ENCODE measurements at places on chromosomes 5 and 9. TPM values are rescaled to one million over a fixed set of nuclear protein-coding genes. Genes with fewer than 3 reads are reported as not detected.

- no peak for DNase-seq
- H3K4me3 ChIP-seq: no peak overlapping the region
- no peaks in the 10 kb centered on the region for H3K4me1 ChIP-seq
- H3K27me3 ChIP-seq: peaks cover 20% of the 10 kb centered on the region
- no peaks in the 10 kb centered on the region for H3K36me3 ChIP-seq
Measured at GRCh38 chr9:76921165-76921564, 15.3 kb upstream of the PRUNE2 start.

GRCh38 chr9:120579139-120580050 is 572 bp downstream of the CDK5RAP2 start:
- peaks cover 4% of the 10 kb centered on the region for H3K36me3 ChIP-seq
- peak overlapping the region; percentile 92 for H3K27ac ChIP-seq
- peak; percentile 27 for DNase-seq
- H3K27me3 ChIP-seq: no peaks in the 10 kb centered on the region
- H3K4me3 ChIP-seq: peak overlapping the region; percentile 91
- H3K4me1 ChIP-seq: no peaks in the 10 kb centered on the region

DNA sequence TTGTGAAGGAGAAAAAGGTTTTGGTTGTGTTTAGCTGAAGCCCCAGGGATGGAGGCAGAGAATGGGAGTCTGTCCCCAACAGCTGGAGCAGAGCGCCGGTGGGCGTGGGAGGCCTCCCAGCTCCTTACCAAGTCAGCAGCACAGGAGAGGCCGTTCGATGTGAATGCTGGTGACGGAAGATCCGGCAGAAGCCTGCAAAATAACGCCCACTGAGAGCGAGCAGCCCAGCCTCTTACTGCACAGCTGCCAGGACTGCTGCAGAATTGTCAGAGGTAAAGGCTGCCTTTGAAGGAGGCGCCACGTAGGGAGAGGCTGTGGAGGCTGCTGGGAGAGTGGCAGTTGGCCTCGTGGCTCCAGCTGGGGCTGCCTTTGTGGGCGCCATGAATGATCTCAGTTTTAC is 26.2 kb downstream of the ANGPTL2 start:
- no peaks in the 10 kb centered on the region for H3K4me1 ChIP-seq
- H3K36me3 ChIP-seq: no peaks in the 10 kb centered on the region
- H3K27me3 ChIP-seq: no peaks in the 10 kb centered on the region
- no peak for DNase-seq

- peaks cover 14% of the 10 kb centered on the region for H3K4me1 ChIP-seq
- H3K36me3 ChIP-seq: no peaks in the 10 kb centered on the region
- DNase-seq: no peak
- H3K27ac ChIP-seq: no peak overlapping the region
- H3K27me3 ChIP-seq: no peaks in the 10 kb centered on the region
- no peak overlapping the region for H3K4me3 ChIP-seq
Measured at GRCh38 chr5:172528440-172528839, 74.1 kb upstream of the SH3PXD2B start.

DNA sequence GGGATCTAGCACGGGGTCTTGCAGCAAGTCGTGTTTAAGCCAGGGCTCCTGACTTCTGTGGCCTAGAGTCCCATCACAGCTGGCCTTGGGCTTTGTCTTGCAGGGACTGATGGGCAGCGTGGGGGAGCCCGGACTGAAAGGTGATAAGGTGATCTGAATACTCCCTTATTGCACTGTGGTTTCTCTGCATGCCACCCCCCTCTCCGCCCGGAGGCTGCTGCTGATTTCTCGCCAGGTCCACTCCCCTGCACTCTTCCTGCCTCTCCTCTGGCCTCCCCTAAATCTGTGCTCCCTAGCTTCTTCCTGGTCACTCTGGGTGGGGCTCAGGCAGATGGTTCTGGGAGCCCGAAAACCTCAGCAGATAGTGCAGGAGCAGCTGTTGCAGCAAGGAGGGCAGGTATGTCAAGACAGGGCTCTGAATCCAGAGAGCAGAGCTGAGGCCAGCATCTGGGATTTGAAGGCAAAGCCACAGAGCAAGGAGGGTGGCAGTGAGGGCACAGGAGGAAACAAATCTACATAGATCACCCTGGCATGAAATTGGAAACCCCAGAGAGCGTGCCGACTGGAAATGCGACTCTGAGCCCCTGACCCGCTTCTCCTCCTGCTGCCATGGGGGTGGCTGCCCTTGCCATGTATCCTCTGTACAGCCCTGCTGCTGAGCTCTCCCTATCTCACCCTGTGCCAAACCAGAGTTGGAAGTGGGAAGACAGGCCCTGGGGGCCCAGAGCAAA is 76.5 kb downstream of the COL27A1 start:
- no peaks in the 10 kb centered on the region for H3K36me3 ChIP-seq
- H3K4me1 ChIP-seq: no peaks in the 10 kb centered on the region
- no peaks in the 10 kb centered on the region for H3K27me3 ChIP-seq
- no peak overlapping the region for H3K27ac ChIP-seq
- no peak for DNase-seq

- no peak overlapping the region for H3K4me3 ChIP-seq
- peaks cover 7% of the 10 kb centered on the region for H3K36me3 ChIP-seq
- no peaks in the 10 kb centered on the region for H3K27me3 ChIP-seq
- peaks cover 10% of the 10 kb centered on the region for H3K4me1 ChIP-seq
Measured at GRCh38 chr5:54227109-54227508, 83.3 kb downstream of the ARL15 start.

- H3K27me3 ChIP-seq: no peaks in the 10 kb centered on the region
- DNase-seq: no peak
- H3K4me1 ChIP-seq: no peaks in the 10 kb centered on the region
Measured at GRCh38 chr9:84919440-84919839, 249.9 kb downstream of the NTRK2 start.

GRCh38 chr9:91411096-91411771 is 12.4 kb downstream of the NFIL3 start:
- no peaks in the 10 kb centered on the region for H3K27me3 ChIP-seq
- DNase-seq: peak; percentile 55
- peaks cover 43% of the 10 kb centered on the region for H3K4me1 ChIP-seq
- H3K4me3 ChIP-seq: no peak overlapping the region
- H3K27ac ChIP-seq: peak overlapping the region; percentile 79

- no peak overlapping the region for H3K27ac ChIP-seq
- DNase-seq: no peak
- no peaks in the 10 kb centered on the region for H3K36me3 ChIP-seq
- no peaks in the 10 kb centered on the region for H3K4me1 ChIP-seq
- peaks cover 25% of the 10 kb centered on the region for H3K27me3 ChIP-seq
Measured at GRCh38 chr9:133634081-133634691, 2.0 kb upstream of the DBH start.

DNA sequence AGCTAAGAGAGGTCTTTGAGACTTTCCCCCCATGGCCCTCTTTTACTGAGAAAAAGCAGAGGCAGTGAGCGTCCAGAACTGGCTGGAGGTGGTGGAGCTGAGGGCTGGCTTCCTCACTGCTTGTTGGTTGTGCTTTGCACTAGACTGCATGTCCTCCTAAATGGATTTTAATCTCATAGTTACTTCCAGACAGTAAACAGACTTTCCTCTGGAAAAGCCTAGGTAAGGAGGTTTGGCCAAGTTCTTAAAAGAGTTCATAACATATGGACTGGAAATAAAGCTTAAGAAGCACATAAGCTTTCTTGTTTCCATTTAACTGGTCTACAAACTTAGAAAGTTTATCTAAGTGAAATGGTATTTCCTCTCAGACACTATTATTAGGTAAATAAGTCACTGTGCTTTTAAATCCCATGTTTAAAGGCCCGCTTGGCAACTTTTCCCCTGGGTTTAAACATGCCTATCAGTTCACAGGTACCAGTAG is 2.0 kb downstream of the ASPN start:
- no peaks in the 10 kb centered on the region for H3K27me3 ChIP-seq
- H3K27ac ChIP-seq: peak overlapping the region; percentile 97
- DNase-seq: no peak
- H3K36me3 ChIP-seq: no peaks in the 10 kb centered on the region
- H3K4me1 ChIP-seq: peaks cover 22% of the 10 kb centered on the region

- DNase-seq: no peak
- H3K4me3 ChIP-seq: no peak overlapping the region
- no peaks in the 10 kb centered on the region for H3K4me1 ChIP-seq
- H3K27me3 ChIP-seq: no peaks in the 10 kb centered on the region
- peaks cover 6% of the 10 kb centered on the region for H3K36me3 ChIP-seq
Measured at GRCh38 chr5:179233909-179234562, 111.2 kb downstream of the ADAMTS2 start.

GRCh38 chr9:120933310-120934055 is 6.9 kb upstream of the TRAF1 start:
- H3K4me1 ChIP-seq: peaks cover 31% of the 10 kb centered on the region
- H3K4me3 ChIP-seq: no peak overlapping the region
- H3K27ac ChIP-seq: no peak overlapping the region
- H3K36me3 ChIP-seq: no peaks in the 10 kb centered on the region
- H3K27me3 ChIP-seq: no peaks in the 10 kb centered on the region
- no peak for DNase-seq

DNA sequence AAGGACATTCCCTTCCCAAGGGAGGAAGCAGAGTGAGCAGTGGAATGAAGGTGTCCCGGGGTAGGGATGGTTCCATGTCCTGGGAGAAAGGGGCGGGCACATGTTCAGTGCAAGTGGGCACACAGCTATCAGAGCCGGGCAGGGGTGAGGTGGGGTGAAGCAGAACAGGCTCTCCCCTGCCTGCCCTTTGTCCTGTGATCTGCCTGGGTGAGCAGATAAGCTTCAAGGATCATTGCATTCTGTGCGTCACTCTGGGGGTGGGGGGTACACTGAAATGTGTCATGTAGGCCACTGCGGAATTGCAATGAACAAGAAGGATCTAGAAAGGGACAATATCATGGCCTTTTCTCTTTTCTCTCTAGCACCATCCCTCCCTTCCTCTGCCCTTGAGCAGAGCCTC is 61.7 kb upstream of the SHB start:
- no peaks in the 10 kb centered on the region for H3K27me3 ChIP-seq
- H3K4me3 ChIP-seq: no peak overlapping the region
- H3K36me3 ChIP-seq: no peaks in the 10 kb centered on the region
- H3K4me1 ChIP-seq: peaks cover 8% of the 10 kb centered on the region

GRCh38 chr5:160837749-160838593 is 14.0 kb downstream of the ATP10B start:
- peak overlapping the region; percentile 42 for H3K4me3 ChIP-seq
- DNase-seq: peak; percentile 80
- no peaks in the 10 kb centered on the region for H3K27me3 ChIP-seq
- H3K36me3 ChIP-seq: no peaks in the 10 kb centered on the region
- H3K27ac ChIP-seq: peak overlapping the region; percentile 94

- H3K4me3 ChIP-seq: no peak overlapping the region
- no peak overlapping the region for H3K27ac ChIP-seq
- no peak for DNase-seq
- H3K4me1 ChIP-seq: no peaks in the 10 kb centered on the region
Measured at GRCh38 chr9:135659252-135659651, 3.9 kb upstream of the LCN9 start.

GRCh38 chr9:82890401-82890800 is 172.5 kb downstream of the RASEF start:
- no peaks in the 10 kb centered on the region for H3K27me3 ChIP-seq
- H3K36me3 ChIP-seq: no peaks in the 10 kb centered on the region
- H3K27ac ChIP-seq: no peak overlapping the region
- no peak for DNase-seq
- H3K4me3 ChIP-seq: no peak overlapping the region
- H3K4me1 ChIP-seq: no peaks in the 10 kb centered on the region

Gene FAM78A
- 0.54 TPM for total RNA-seq

Gene RARS1
- 127 TPM for total RNA-seq

Gene CARTPT
- total RNA-seq: not detected

Gene CAVIN4
- total RNA-seq: 0.49 TPM

Gene SREK1
- 87.3 TPM for total RNA-seq

Gene FNIP1
- total RNA-seq: 36.3 TPM

Data from MCF 10A (cell line).